ENCODE measurements at places on chromosomes 11 and 22.

- DNase-seq: no peak
Measured at GRCh38 chr22:37929390-37929789, 23.3 kb downstream of the MICALL1 start.

DNA sequence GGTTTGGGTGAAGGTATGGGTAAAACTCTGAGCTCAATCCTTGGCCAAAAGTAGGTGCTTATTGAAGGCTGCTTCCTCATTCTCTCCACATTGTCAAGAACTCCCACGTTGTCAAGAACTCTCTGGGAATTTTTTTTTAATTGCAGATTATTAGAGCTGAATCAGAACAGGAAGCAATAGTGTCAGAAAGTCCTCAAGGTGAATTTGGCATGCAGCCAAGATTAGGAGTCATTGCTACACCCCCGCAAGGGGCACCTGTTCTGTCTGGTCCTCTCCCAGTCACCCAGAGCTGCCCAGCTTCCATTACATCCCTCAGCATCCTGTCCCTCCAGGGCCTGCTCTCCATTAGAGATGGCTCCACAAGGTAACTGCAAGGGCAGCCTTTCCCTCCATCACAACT lies 996.5 kb downstream of the OPCML start:
- DNase-seq: no peak

DNA sequence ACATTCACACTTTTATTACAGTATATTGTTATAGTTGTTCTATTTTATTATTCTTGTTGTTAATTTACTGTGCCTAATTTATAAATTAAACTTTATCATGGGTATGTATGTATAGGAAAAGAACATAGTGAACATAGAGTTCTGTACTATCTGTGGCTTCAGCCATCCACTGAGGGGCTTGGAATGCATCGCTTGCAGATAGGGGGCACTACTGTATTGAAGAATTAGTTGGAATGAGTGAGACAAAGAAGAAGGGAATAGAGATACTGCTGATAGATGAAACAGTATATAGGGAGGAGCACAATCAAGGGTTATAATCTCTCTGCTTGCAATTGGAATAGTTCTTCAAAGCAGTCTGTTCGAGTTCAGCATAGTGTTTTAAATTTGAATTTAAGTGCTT lies 432.2 kb downstream of the RAB38 start:
- DNase-seq: no peak

DNA sequence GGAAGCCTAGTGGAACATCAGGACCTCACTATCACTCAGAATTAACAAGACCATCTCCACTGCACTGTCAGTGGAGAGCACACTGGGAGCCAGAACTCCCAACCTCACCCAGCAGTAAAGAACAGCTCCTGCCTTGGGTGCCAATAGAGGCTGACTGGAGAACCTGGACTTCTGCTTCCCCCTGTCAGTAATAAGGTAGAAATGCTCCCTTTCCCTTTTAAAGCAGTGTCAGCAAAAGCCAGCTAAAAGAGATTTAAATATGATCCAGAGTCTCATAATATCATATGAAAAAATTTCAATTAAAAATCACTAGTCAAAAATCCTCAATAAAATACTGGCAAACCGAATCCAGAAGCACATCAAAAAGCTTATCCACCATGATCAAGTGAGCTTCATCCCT lies 82.8 kb downstream of the SPATA19 start:
- DNase-seq: no peak

GRCh38 chr11:123137431-123138224 lies 57.4 kb downstream of the CLMP start:
- DNase-seq: no peak

GRCh38 chr22:50434849-50435248 lies 40.0 kb downstream of the SBF1 start:
- DNase-seq: no peak

DNA sequence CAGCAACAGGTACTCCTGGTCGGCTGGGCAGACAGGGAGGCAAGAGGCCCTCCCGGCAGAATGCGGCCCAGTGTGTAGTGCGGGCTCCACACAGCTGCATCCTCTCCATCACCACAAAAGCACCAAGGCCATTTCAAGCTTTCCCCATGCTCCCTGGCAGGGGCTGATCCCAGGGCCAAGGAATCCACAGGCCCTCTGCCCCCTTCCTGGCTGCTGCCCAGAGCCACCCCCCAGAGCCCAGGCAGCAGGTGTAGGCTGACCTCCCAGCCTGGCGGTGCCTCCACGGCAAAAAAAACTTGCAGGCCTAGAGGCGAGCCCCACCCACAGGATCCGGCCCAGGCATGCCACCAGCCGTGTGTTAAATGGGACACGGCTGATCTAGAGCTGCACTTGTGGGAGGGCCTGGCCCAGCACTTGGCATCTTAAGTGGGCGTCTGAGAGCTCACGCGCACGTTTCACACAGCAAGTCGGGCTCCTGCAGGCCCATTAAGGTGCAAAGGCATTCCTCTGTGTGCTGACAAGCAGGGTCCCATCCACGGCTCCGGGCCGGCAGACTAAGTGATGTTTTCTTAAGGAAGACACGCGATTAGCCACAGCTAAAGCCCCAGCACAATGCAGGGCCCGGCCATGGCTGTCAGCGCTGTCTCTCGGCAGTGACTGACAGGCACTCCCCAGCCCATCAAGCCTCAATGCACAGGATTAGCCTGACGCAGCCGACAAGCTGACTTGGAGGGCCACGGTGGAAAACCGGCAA lies 19.8 kb upstream of the GNB1L start:
- no peak for DNase-seq

- DNase-seq: no peak
Measured at GRCh38 chr11:94885133-94885532, 88.2 kb downstream of the CWC15 start.

DNA sequence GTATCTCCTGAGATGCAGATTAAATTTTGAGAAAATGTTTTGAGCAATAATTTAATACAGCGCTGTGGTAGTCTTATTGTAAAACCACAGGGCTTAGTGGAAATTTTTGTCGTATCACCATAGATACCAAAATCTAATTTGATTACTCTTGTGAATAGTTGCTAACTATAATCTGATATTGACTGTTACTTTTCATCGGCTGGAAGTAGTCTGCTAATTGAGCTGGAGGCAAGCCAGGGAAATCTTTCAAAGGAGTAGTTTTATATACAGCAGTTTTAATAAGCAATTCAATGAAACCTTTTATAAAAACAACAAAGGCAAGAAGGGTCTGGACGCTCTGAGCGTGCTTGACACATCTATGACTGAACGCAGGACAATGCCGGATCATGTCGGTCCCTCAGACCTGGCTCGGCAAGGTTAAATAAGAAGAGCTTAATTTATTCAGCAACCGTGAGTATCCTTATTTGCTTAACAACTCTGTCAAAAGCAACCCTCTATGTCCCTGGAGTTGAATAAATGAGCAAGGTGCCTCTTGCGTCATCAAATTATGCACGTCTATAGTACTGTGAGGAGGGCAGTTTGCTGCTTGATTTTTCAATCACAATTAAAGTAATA lies 121.2 kb downstream of the NCAM1 start:
- DNase-seq: no peak

GRCh38 chr22:45188779-45189178 lies 25.1 kb downstream of the NUP50 start:
- DNase-seq: no peak

- DNase-seq: no peak
Measured at GRCh38 chr11:130892861-130893260, 23.4 kb downstream of the SNX19 start.

DNA sequence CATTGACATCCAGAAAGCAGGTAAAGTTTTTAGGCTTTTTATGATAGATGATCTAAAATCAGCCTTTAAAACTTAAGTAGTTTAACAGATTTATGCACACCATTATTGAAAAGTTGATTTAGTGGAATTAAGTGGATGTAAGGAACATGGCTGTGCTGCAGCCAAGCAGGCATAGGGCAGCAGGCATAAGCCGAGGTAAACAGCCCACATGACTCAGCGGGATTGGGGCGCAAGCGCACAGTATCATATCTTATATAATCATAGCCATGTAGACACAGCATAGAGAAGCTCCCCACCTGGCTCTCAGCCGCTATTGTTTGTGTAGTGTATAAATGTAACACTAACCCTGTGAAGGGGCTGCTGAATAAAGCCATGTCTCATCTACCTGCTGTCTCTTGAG lies 157.5 kb downstream of the WNT11 start:
- DNase-seq: no peak
